NCI-H2081 (cell line): ENCODE measurements at places on chromosomes 4 and X.
A peak's percentile ranks its signal among the peaks of the same experiment; 100 is the strongest.

- no peak for DNase-seq
Observed at GRCh38 chr4:67020438-67020797, 524.9 kb downstream of the CENPC start.

- DNase-seq, result peak; percentile 60
Observed at GRCh38 chr4:150010525-150011126, 67.6 kb upstream of the DCLK2 start.

GRCh38 chr4:147425019-147425418 is 55.9 kb upstream of the EDNRA start:
- no peak for DNase-seq

- no peak for DNase-seq
Observed at GRCh38 chrX:18291006-18291545, 63.4 kb downstream of the SCML2 start.

- DNase-seq, result no peak
Observed at GRCh38 chr4:83504996-83505395, 20.1 kb upstream of the ABRAXAS1 start.

DNA sequence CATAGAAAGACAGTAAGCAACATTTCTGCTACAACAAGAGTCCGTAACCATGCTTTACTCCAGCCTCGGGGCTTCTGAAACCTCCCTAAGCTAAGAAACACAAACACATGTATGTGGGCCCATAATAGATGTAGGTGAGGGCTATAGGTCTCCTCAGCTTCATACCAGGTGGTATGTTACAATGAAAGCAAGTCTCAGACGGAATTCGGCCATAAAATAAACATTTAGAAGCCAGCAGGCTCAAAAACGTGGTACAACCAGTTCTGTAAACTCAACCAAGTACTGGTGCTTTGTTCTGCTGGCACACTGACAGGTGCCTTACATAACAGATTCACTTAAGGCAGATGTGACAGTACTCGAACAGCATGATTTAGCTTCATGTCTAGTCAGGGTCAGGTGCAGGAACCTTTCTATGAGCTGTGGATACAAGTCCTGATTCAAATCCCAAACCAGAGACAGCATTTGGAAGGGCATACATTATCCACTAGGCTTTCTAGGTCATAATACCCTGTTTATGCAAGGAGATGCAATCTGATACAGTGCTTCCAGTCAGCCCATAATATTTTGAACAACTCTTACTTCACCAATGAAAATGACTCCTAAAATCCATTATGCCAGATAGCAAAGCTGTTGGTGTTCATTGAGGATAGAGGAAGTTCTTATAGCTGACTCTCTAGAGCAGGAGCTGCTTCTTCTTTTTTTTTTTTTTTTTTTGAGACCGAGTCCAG is 113.8 kb upstream of the ENPP6 start:
- no peak for DNase-seq

- no peak for DNase-seq
Observed at GRCh38 chr4:13327991-13328390, 156.1 kb downstream of the RAB28 start.

DNA sequence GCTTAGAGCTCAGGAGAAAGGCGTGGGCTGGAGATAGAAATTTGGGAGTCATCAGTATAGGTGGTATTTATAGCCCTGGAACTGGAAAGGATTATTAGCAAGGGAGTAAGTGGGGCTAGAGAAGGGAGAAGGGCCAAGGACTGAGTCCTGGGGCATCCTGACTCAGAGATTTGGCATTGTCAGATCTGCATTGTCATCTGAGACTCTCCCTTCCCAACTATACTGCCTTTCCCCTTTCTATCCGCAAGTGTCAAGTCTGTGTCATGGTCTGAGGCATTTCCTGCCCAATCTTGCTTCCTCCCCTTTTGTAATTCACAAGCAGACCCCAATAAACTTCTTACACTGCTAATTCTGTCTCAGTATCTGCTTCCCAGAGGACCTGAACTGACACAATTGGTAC is 24.4 kb upstream of the SLC25A43 start:
- DNase-seq, result no peak

- no peak for DNase-seq
Observed at GRCh38 chrX:21503593-21503992, 129.4 kb downstream of the CNKSR2 start.

GRCh38 chr4:5952975-5953951 is 60.4 kb upstream of the CRMP1 start:
- no peak for DNase-seq

GRCh38 chrX:96688789-96689188 is 4.1 kb downstream of the DIAPH2 start:
- DNase-seq, result no peak

DNA sequence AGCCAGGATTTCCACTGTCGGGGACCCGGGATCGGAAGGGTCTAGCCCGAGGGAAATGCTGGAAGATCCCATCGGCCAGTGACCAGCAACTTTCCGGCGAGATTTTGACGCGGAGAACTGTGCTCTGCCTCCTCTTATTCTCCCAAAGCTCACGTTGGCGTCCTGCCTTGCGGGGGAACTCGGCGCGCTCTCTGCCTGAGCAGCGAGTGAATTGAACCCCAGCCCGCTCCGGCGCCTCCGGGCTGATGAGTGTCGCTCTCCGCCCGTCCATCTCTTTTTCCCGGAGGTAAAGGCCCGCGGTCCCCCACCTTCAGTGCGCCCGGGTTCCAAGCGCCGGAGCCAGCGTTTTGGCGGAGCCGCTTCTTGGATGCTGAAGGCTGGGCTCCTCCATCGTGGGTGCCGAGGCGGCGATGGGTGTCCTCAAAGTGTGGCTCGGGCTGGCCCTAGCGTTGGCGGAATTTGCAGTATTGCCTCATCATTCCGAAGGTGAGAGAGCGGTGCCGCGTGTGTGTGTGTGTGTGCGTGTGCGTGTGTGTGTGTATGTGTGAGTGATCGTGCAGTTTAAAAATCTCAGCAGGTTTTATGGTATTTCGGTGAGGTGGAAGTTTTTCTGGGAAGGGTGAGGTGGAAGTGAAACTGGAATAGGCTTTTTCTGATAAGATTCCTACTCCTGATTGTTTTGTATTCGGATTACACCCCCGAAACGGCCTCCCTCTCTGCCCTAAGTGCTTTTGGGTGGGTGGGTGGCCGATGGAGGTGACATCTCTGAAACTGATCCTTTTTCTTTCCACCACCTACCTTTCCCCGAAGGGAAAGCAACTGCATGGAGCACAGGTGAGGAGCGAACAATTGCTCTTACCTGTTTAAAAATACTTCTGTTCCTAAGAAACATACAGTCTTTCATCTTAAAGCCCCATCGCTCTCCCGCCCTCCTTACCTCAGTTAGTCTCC is 752 bp downstream of the FRAS1 start:
- DNase-seq, result peak; percentile 41

DNA sequence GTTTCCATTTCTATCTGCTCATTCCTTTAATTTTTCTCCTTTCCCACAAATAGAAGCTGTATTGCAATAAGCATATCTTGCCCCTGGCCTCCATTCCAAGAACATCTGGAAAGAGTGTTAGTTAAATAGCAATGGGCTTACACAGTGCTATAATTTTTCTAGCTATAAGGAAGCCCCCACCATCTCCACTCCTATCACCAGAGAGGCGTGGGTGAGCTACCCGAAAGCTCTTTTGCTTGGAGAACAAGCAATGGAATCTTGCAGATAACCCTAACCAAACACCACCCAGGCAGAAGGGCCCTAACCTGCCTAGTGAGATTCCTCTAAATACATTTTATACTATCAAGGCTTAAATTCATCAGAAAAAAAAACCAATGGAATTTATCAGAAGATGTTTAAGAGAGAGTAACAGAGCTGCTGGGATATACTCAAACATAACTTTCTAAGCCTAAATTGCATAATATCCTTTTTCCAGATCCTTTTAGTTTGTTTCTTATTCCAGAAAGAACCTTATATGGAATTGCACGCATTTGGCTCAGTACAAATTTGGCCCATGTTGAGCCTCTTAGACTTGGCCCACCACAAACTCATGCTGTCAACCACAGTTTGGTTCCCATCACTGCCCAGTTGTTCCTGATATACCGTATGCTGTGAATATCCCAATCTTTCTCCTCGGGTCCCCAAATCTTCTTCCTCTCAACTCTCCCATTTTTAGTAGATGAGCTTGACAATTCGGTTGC is 91.6 kb upstream of the PLAC1 start:
- DNase-seq, result no peak

- no peak for DNase-seq
Observed at GRCh38 chrX:55697381-55697780, 20.2 kb upstream of the RRAGB start.

GRCh38 chrX:13808293-13808692 is 8.6 kb downstream of the GPM6B start:
- peak; percentile 50 for DNase-seq

DNA sequence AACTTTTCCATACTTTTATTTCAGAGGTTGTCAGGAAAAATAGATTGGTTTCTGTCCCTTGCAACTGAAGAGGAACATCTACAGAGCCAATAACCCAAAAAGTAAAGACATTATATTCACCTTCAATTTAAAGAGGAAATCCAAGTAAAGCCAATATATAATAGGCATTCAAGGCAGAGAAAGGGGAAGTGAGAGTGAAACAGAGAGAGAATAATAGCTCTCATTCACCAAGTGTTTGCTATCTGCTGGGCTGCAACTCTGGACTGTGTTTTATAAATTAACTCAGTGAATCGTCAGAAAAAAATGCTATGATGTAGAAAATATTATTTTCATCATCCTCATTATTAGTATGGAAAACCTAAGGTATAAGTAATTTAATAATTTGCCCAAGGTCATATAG is 448.5 kb downstream of the TRAM1L1 start:
- DNase-seq, result no peak

DNA sequence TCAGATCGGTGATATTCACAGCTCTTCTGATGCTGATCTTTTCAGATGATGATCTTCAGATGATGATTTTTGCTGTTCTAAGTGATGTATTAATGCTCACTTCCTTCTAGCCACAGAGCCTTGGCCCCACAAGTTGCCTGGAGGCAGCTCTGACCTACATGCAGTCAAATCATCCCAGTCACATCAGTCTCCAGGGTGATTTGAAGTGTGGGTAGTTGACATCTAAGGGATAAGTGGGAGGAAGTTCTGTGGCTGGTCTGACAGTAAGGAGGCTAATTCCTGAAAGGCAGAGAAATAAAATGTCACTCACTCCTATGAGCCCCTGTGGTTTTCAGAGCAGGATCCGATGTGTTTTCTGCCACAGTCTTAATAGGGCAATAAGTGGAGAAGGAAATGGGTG is 79.8 kb upstream of the RPL34 start:
- DNase-seq, result no peak

GRCh38 chrX:6813836-6814370 is 279.0 kb upstream of the VCX3A start:
- no peak for DNase-seq

- DNase-seq, result no peak
Observed at GRCh38 chr4:183801457-183802165, 103.5 kb upstream of the STOX2 start.

DNA sequence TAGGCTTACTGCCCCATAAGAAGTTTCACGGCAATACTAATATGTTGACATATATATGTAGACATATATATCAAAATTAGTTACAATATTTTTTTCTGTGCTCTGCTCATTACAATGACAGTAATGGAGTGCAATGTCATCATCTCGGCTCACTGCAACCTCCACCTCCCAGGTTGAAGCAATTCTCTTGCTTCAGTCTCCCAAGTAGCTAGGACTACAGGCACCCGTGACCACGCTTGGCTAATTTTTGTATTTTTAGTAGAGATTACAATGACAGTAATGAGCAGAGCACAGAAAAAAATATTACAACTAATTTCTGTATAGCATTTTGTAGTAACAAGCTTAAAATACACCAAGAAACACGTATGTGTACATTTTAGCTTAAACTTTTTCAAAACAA is 7.6 kb downstream of the EIF4E start:
- no peak for DNase-seq

GRCh38 chr4:155578726-155579370 is 87.8 kb upstream of the GUCY1A1 start:
- no peak for DNase-seq

DNA sequence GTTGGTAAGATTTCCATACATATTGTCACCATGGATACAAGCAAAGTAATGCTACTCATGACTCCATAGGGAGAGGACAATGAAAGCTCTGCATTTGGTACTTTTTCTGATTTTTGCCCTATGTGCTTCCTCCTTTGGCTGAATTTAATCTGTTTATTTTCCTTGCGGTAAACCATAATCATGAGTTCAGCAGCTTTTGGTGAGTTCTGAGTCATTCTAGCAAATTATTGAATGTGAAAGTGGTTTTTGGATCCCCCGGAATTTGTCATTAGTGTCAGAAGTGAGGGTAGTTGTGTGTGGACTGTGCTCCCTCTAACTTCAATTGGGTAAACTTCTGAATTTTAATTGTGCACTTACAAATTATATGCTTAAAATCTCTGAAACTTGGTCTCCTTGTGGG is 170.3 kb downstream of the MOSPD2 start:
- no peak for DNase-seq

- DNase-seq, result no peak
Observed at GRCh38 chr4:87317527-87317926, 5.2 kb downstream of the HSD17B13 start.

- DNase-seq, result no peak
Observed at GRCh38 chr4:90995996-90996395, 868.8 kb downstream of the CCSER1 start.

DNA sequence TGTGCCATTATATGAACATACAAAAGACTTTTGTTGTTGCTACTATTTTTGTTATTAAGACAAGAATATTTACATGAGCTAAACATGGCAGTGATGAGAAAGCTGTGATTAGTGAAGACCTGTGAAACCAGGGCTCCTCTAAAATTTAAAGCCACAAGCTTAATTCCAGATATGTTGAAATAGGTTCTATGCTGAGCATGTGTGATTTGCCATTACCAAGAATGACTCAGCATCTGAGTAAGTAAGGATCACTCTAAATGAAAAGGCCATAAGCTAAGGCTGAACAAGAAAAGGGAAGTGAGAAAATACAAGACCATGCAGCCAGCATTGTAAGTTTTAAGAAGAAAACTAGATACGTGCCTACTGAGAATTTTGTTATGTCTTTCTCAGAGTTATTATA is 75.9 kb upstream of the CAMK2D start:
- DNase-seq, result no peak

- no peak for DNase-seq
Observed at GRCh38 chr4:40152637-40153036, 44.2 kb upstream of the RHOH start.

DNA sequence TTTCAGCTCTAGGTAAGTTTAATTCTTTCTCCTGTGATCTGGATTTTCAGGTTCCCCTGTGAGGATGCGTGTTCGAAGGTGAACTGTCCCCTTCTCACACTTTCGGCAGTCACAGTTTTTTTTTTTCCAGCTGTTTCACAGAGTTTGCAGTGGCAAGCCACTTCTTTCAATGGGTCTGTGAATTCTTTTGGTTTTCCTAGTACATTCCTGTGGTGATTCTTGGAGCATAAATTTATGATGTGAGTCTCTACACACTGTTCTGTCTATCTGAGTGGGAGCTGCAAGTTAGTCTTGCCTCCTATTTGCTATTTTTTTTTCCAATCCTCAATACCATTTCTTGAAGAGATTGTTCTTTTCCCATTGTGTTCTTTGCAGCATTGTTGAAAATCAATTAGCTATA is 595.5 kb downstream of the RAPGEF2 start:
- DNase-seq, result no peak
